ENCODE measurements at places on chromosomes 4 and X. TPM values are rescaled to one million over a fixed set of nuclear protein-coding genes. Genes with fewer than 3 reads are reported as not detected.
A peak's percentile ranks its signal among the peaks of the same experiment; 100 is the strongest.

- H3K36me3 ChIP-seq = no peaks in the 10 kb centered on the region
- DNase-seq = no peak
- H3K4me1 ChIP-seq = peaks cover 7% of the 10 kb centered on the region
- H3K27ac ChIP-seq = no peak overlapping the region
- H3K4me3 ChIP-seq = no peak overlapping the region
Observed at GRCh38 chr4:94965852-94966251, 208.1 kb downstream of the BMPR1B start.

- no peaks in the 10 kb centered on the region for H3K27me3 ChIP-seq
- H3K36me3 ChIP-seq = no peaks in the 10 kb centered on the region
- no peaks in the 10 kb centered on the region for H3K4me1 ChIP-seq
- H3K27ac ChIP-seq = no peak overlapping the region
Observed at GRCh38 chrX:19931146-19931545, 43.7 kb upstream of the SH3KBP1 start.

The PCYT1B gene
- total RNA-seq = not detected

The TXK gene
- 0.92 TPM for total RNA-seq

The UGT2B17 gene
- not detected for total RNA-seq

GRCh38 chrX:26522501-26522900, 306.5 kb downstream of the MAGEB5 start:
- H3K4me3 ChIP-seq = no peak overlapping the region
- no peaks in the 10 kb centered on the region for H3K36me3 ChIP-seq
- H3K27me3 ChIP-seq = no peaks in the 10 kb centered on the region
- no peak overlapping the region for H3K27ac ChIP-seq
- DNase-seq = no peak

DNA sequence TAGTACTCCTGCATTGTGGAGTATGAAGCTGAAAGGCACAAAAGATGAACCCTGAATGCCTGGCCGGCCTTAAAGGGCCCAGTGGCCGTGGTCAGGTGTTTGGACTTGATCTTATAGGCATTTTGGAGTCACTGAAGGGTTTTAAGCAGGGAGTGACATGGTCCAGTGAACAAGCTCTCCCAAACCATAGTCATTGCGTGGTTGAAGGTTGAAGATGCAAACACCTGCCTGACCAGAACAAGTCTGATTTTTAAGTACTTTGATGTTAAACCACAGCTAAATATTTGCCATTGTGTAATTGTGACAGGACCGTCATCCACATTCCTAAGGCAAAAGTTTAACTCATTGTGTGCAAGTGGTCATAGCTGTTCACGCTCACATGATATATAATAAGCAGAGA, 3.3 kb downstream of the STK32B start:
- no peaks in the 10 kb centered on the region for H3K27me3 ChIP-seq
- DNase-seq = peak; percentile 41
- no peaks in the 10 kb centered on the region for H3K36me3 ChIP-seq
- no peak overlapping the region for H3K27ac ChIP-seq
- peaks cover 5% of the 10 kb centered on the region for H3K4me1 ChIP-seq

DNA sequence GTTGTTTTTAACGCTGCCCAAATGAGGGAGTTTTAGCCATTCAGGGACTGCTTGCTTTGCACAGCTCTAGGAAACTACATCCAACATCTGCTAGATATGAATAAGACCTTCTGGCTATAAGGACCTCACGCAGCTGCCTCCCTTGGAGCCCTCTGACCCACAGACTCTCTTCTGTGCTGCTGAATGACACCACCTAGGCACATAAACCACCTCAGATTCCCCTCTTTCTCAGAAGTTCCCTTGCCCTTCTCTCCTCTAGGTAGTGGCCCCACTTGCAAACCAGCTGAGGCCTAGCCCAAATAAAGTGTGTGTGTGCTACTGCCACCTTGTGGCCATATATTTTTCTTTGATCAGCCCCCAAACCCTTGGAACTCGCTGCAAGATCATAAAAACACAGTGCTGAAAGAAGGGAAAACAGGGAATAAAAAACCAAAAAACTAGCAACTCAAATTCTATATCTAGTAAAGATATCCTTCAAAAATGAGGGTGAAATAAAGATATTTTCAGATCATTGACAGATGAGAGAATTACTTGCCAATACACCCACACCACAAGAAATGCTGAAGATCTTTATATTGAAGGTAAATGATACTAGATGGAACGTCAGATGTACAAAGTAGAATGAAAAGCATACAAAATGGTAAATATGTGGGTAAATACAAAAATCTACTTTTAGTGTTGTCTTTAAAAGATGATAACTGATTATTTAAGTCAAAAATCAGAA, 265.9 kb downstream of the ADAMTS3 start:
- no peaks in the 10 kb centered on the region for H3K36me3 ChIP-seq
- H3K4me3 ChIP-seq = no peak overlapping the region
- H3K27ac ChIP-seq = no peak overlapping the region
- peak; percentile 80 for DNase-seq

DNA sequence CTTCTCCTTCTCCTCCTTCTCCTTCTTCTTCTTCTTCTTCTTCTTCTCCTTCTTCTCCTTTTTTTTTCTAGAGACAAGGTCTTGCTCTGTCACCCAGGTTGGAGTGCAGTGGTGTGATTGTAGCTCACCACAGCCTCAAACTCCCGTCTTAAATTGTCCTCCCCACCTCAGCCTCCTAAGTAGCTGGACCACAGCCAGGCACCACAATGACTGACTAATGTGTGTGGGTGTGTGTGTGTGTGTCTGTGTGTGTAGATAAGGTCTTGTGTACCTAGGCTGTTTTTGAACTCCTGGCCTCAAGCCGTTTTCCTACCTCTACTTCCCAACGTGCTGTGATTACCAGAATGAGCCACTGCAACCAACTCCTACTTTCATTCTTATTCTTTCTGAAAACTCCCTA, 390.9 kb downstream of the ADAM29 start:
- H3K27ac ChIP-seq = no peak overlapping the region
- no peaks in the 10 kb centered on the region for H3K36me3 ChIP-seq
- peaks cover 21% of the 10 kb centered on the region for H3K4me1 ChIP-seq
- H3K4me3 ChIP-seq = no peak overlapping the region
- DNase-seq = peak; percentile 43

The BEX1 gene
- 4.0 TPM for total RNA-seq

- no peak overlapping the region for H3K27ac ChIP-seq
- DNase-seq = no peak
- no peaks in the 10 kb centered on the region for H3K27me3 ChIP-seq
- H3K36me3 ChIP-seq = no peaks in the 10 kb centered on the region
- no peak overlapping the region for H3K4me3 ChIP-seq
Observed at GRCh38 chr4:13985837-13986236, 358.3 kb upstream of the BOD1L1 start.

The GIMD1 gene
- total RNA-seq = 0.22 TPM

The PDE6B gene
- total RNA-seq = not detected

DNA sequence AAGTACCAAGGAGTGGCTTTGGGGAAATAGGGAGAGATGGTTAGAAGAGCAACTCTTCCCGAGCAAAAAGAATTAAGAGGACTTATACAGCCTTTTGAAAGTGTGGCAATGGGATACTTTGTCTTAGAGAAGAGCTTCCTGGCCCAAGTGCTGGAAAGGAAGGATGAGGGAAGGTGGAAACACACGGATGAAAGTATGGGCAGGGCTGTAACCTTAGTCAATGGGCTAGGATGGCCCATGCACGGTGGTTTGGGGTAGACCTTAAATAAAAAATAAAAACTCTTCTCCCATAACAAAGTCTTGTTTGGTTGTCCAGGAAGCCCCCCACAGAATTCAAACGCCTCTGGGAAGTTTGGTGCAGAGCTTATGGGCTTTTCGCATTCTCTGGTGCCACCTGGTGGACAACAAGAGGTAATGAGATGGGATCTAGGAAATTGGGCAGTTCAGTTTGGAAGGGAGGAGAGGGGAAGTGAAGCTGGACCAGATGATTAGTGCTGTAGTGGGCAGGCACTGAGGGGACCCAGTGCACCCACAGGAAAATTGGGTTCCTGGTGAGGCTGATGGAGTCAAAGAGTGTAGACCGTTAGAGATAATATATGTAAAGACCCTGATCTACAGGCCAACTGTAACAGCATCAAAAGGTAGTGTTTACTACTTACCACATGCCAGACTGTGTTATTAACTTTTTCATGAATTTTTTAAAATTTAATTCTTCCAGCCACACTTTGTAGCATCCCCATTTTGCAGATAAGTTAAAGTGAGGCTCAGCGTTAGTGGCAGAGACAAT, 13.8 kb upstream of the ENOX2 start:
- DNase-seq = peak; percentile 42
- H3K4me1 ChIP-seq = no peaks in the 10 kb centered on the region
- H3K27ac ChIP-seq = no peak overlapping the region
- H3K4me3 ChIP-seq = no peak overlapping the region
- H3K27me3 ChIP-seq = no peaks in the 10 kb centered on the region
- H3K36me3 ChIP-seq = no peaks in the 10 kb centered on the region

GRCh38 chrX:119062750-119063374, 9.9 kb upstream of the CT47C1 start:
- H3K27ac ChIP-seq = no peak overlapping the region
- peak; percentile 34 for DNase-seq
- no peaks in the 10 kb centered on the region for H3K36me3 ChIP-seq
- H3K4me1 ChIP-seq = peaks cover 9% of the 10 kb centered on the region

- H3K27me3 ChIP-seq = no peaks in the 10 kb centered on the region
- peaks cover 8% of the 10 kb centered on the region for H3K4me1 ChIP-seq
- no peak overlapping the region for H3K27ac ChIP-seq
- no peak for DNase-seq
- H3K36me3 ChIP-seq = no peaks in the 10 kb centered on the region
- H3K4me3 ChIP-seq = no peak overlapping the region
Observed at GRCh38 chr4:25916870-25917269, 2.9 kb downstream of the SMIM20 start.

GRCh38 chr4:78975865-78976264, 36.6 kb upstream of the PAQR3 start:
- H3K27ac ChIP-seq = no peak overlapping the region
- no peaks in the 10 kb centered on the region for H3K36me3 ChIP-seq
- no peaks in the 10 kb centered on the region for H3K27me3 ChIP-seq
- DNase-seq = no peak
- H3K4me1 ChIP-seq = no peaks in the 10 kb centered on the region
- H3K4me3 ChIP-seq = no peak overlapping the region

The ZFP92 gene
- total RNA-seq = not detected

The SAT1 gene
- 448 TPM for total RNA-seq

The NBDY gene
- 9.7 TPM for total RNA-seq

DNA sequence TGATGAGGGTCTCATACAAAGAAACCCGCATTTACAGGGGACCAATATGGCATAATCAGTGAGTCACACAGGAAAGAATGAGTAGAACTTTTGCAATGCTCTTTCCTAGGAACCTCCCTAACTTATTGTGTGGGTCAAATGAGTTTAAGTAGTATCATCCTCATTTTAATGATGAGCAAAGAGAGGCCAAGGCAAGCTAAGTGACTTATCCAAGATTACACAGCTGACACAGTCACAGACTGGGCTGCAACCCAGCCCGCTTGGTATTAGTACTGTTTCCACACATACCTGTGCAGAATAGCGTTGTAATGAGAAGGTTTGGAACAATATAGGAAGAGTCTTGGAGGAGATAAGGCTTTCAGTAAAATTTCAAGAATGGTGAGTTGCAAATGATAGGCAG, 91.0 kb upstream of the PPP1R2C start:
- H3K4me3 ChIP-seq = no peak overlapping the region
- no peak for DNase-seq
- no peaks in the 10 kb centered on the region for H3K4me1 ChIP-seq
- no peak overlapping the region for H3K27ac ChIP-seq
- H3K27me3 ChIP-seq = no peaks in the 10 kb centered on the region

GRCh38 chrX:111519215-111519614, 7.8 kb downstream of the SERTM2 start:
- H3K27me3 ChIP-seq = no peaks in the 10 kb centered on the region
- H3K36me3 ChIP-seq = no peaks in the 10 kb centered on the region
- H3K4me3 ChIP-seq = no peak overlapping the region
- no peaks in the 10 kb centered on the region for H3K4me1 ChIP-seq

DNA sequence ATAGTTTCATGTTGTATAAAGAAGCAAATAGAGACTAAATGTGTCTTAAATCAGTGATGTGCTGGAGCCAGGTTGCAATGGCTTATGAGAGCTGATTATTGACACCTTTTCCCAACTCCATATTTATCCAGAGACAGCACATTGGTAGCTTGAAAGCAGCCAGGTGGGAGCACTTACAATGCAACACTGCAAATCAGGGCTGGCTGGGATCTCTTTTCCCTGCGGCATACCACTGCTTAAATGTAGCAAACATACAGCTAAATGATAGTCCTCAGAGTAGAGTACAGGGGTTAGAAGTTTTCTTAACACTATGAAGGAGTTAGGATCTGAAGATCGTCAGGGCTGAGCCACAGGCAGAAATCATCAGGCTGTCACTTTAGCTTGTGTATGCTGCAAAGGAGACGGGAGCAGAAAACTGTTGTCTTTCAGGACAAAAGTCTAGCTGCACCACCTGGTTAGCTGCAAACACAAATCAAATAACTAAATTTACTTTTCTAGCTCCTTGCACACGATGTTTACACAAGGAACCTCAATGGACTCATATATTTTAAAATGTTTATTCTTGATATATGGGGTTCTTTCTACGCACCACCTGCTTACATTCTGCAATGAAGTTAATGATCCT, 527.3 kb downstream of the TLL1 start:
- H3K4me3 ChIP-seq = peak overlapping the region; percentile 33
- peak; percentile 10 for DNase-seq
- H3K4me1 ChIP-seq = peaks cover 8% of the 10 kb centered on the region
- H3K36me3 ChIP-seq = no peaks in the 10 kb centered on the region
- no peaks in the 10 kb centered on the region for H3K27me3 ChIP-seq

GRCh38 chrX:108217876-108218275, 126.3 kb downstream of the ATG4A start:
- no peak overlapping the region for H3K4me3 ChIP-seq
- no peak for DNase-seq
- no peak overlapping the region for H3K27ac ChIP-seq
- no peaks in the 10 kb centered on the region for H3K4me1 ChIP-seq

GRCh38 chr4:1658146-1658545, 26.0 kb downstream of the FAM53A start:
- H3K4me1 ChIP-seq = no peaks in the 10 kb centered on the region
- no peaks in the 10 kb centered on the region for H3K27me3 ChIP-seq

DNA sequence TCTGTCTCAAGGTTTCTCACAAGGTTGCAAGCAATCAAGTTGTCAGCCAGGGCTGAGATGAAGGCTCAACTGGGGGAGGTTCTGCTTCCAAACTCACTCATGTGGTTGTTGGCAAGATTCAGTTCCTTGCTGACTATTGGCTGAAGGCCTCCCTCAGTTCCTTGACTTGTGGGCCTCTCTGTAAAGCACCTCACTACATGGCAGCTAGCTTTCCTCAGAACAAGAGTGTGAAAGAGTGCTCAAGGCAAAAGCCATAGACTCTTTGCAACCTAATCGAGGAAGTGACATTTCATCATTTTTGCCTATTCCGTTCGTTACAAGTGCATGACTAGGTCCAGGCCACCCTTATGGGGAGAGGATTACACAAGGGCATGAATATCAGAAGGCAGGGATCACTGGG, 52.0 kb downstream of the CXorf58 start:
- no peak overlapping the region for H3K4me3 ChIP-seq
- H3K4me1 ChIP-seq = peaks cover 5% of the 10 kb centered on the region
- no peak overlapping the region for H3K27ac ChIP-seq
- H3K27me3 ChIP-seq = no peaks in the 10 kb centered on the region
- no peaks in the 10 kb centered on the region for H3K36me3 ChIP-seq
- no peak for DNase-seq

Measured in PC-3 (cell line).